Bronchial smooth muscle cell (primary cell): ENCODE measurements at places on chromosomes 11 and 22. TPM values are rescaled to one million over a fixed set of nuclear protein-coding genes. Genes with fewer than 3 reads are reported as not detected.

Gene PHRF1
- total RNA-seq: 17.9 and 18.0 TPM in 2 replicates

Gene ACRV1
- total RNA-seq: not detected in 2 replicates

Gene HTR3B
- not detected in 2 replicates for total RNA-seq

Gene SLC6A5
- not detected in 2 replicates for total RNA-seq

Gene OR8D4
- total RNA-seq: not detected in 2 replicates

Gene TBX1
- total RNA-seq: 0.32 TPM in 1 of 2 replicates, not detected in the other

Gene ZNRF3
- 1.8 and 2.2 TPM in 2 replicates for total RNA-seq

Gene DERL3
- total RNA-seq: 0.16 and 0.43 TPM in 2 replicates

Gene OR52I2
- total RNA-seq: not detected in 2 replicates

Gene NLRP10
- total RNA-seq: 0.09 and 0.63 TPM in 2 replicates

Gene NLRP14
- 0.09 and 0.16 TPM in 2 replicates for total RNA-seq

Gene TRIM49D2
- total RNA-seq: not detected in 2 replicates

Gene TEX54
- not detected in 2 replicates for total RNA-seq

Gene SSTR3
- total RNA-seq: 0.09 and 0.16 TPM in 2 replicates

Gene RAG1
- 0.43 and 0.63 TPM in 2 replicates for total RNA-seq

Gene MS4A1
- not detected in 2 replicates for total RNA-seq

Gene WNT7B
- total RNA-seq: under 0.01 TPM in 1 of 2 replicates, not detected in the other

Gene SUSD2
- 0.26 and 2.4 TPM in 2 replicates for total RNA-seq

Gene TMEM191B
- 1.3 TPM in 1 of 2 replicates, not detected in the other for total RNA-seq

Gene MMP1
- 3.1 and 528 TPM in 2 replicates for total RNA-seq

Gene OR5P2
- not detected in 2 replicates for total RNA-seq

Gene DGAT2
- total RNA-seq: 6.9 and 13.4 TPM in 2 replicates

Gene JAML
- total RNA-seq: not detected in 2 replicates

Gene EXPH5
- total RNA-seq: 1.5 and 2.4 TPM in 2 replicates

Gene CXCR5
- total RNA-seq: not detected in 2 replicates

Gene MUC6
- not detected in 2 replicates for total RNA-seq

Gene APOL2
- 40.8 and 60.3 TPM in 2 replicates for total RNA-seq

Gene TPCN2
- 11.7 and 12.9 TPM in 2 replicates for total RNA-seq

Gene LMO1
- not detected in 2 replicates for total RNA-seq

Gene MTNR1B
- total RNA-seq: not detected in 2 replicates

Gene YPEL1
- total RNA-seq: 0.47 and 1.3 TPM in 2 replicates

Gene BARX2
- not detected in 2 replicates for total RNA-seq

Gene HORMAD2
- 0.16 TPM in 1 of 2 replicates, not detected in the other for total RNA-seq

Gene APOL3
- 18.4 and 26.5 TPM in 2 replicates for total RNA-seq

Gene GGTLC3
- total RNA-seq: not detected in 2 replicates

Gene CCDC188
- not detected in 2 replicates for total RNA-seq

Gene ESAM
- total RNA-seq: 0.09 and 0.16 TPM in 2 replicates

Gene MICAL2
- 30.5 and 42.4 TPM in 2 replicates for total RNA-seq

Gene MYEOV
- total RNA-seq: 1.4 and 4.9 TPM in 2 replicates

Gene OR4A47
- not detected in 2 replicates for total RNA-seq

Gene AQP11
- total RNA-seq: 3.9 and 4.4 TPM in 2 replicates

Gene ASCL2
- not detected in 2 replicates for total RNA-seq

Gene FAM111B
- total RNA-seq: 0.09 and 0.63 TPM in 2 replicates

Gene IGSF22
- not detected in 2 replicates for total RNA-seq

Gene C22orf42
- not detected in 2 replicates for total RNA-seq

Gene MIAT
- total RNA-seq: 1.4 and 3.5 TPM in 2 replicates

Gene OR5D13
- not detected in 2 replicates for total RNA-seq

Gene SPTY2D1
- total RNA-seq: 8.3 and 12.8 TPM in 2 replicates

Gene PVALB
- not detected in 2 replicates for total RNA-seq

Gene PANX3
- total RNA-seq: not detected in 2 replicates

Gene IL18BP
- 1.3 and 2.0 TPM in 2 replicates for total RNA-seq

Gene GP1BB
- total RNA-seq: 0.52 and 0.79 TPM in 2 replicates

Gene OR6T1
- not detected in 2 replicates for total RNA-seq

Gene PLCB3
- 25.8 and 28.4 TPM in 2 replicates for total RNA-seq

Gene DRAP1
- total RNA-seq: 189 and 480 TPM in 2 replicates

Gene C11orf91
- not detected in 2 replicates for total RNA-seq

Gene SCN4B
- under 0.01 and 0.43 TPM in 2 replicates for total RNA-seq
